Substantia nigra (tissue), 51 donors: ENCODE measurements at places on chromosomes 11 and 22.

GRCh38 chr11:70815485-70815832 is 417.1 kb downstream of the CTTN start:
- no peak for DNase-seq

DNA sequence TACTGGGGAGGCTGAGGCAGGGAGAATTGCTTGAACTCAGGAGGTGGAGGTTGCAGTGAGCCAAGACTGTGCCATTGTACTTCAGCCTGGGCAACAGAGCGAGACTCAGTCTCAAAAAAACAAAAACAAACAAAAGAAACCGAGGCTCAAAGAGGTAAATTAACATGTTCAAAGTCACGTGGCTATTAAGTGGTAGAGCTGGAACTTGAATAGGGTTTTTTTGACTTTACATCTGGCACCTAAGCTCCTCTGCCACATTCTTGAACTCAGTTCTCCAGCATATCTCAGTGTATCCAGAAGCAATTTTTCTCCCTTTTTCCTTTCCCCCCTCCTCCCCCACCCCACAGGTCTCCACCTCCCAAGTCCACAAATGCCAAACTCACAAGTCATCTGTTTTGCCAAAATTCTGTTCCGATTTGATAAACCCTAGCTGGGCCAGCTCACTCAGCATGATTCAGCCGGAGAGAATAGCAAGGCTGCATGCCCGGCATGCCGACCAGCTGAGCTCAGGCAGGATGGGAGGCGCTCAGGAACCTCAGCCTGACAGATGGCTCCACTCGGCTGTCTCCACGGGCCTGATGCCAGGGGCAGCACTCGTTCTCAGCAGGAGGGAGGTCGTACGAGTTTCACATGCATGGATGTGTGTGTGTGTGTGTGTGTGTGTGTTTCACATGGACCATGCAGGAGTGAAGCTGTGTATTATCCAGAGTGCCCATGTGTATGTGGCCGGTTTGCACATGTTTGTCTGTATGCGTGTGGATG is 63.2 kb upstream of the RRAS2 start:
- DNase-seq = peak; percentile 10

DNA sequence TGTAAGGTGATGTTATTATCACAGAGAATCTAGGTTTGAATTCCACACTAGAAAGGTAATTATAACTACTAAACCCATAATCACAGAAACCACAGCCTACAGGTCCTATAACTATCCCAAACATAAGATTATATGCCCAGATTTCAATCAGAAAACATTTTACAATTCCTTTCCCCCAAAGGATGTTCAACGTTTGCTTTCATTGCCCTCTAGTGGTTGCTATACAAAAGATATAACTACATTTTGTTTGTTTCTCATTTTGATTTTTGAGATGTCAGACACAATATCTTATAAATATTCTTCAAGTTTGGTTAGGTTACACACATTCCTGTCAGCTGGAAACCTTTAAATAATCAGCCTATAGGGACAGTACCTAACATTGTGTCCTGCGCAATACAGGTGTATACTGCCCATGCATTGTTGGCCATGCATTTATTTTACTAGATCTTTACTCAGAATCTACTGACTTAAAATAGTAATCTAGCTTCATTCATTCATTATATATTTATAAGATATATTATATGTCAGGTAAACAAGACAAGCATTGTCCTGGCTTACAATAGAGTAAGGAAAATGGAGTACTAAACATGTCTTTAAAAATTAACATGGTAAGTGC is 530.5 kb upstream of the CCDC90B start:
- DNase-seq = no peak

- DNase-seq = no peak
Observed at GRCh38 chr22:47045691-47046410, 283.4 kb downstream of the TBC1D22A start.

DNA sequence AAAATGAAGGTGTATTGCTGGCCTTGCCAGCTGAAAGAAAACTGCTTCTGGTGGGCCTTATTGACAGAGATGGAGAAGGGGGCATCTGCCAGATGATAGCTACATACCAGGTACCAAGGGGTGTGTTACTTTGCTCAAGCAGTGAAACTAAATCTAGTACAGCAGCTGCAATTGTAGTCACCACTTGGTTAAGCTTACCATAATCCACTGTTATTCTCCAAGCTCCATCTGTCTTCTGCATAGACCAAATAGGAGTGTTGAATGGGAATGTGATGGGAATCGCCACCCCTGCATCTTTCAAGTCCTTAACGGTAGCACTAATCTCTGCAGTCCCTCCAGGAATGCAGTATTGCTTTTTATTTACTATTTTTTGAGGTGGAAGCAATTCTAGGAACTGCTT is 45.8 kb upstream of the LIN7C start:
- no peak for DNase-seq

GRCh38 chr11:64786308-64786707 is 8.0 kb upstream of the SF1 start:
- DNase-seq = no peak

DNA sequence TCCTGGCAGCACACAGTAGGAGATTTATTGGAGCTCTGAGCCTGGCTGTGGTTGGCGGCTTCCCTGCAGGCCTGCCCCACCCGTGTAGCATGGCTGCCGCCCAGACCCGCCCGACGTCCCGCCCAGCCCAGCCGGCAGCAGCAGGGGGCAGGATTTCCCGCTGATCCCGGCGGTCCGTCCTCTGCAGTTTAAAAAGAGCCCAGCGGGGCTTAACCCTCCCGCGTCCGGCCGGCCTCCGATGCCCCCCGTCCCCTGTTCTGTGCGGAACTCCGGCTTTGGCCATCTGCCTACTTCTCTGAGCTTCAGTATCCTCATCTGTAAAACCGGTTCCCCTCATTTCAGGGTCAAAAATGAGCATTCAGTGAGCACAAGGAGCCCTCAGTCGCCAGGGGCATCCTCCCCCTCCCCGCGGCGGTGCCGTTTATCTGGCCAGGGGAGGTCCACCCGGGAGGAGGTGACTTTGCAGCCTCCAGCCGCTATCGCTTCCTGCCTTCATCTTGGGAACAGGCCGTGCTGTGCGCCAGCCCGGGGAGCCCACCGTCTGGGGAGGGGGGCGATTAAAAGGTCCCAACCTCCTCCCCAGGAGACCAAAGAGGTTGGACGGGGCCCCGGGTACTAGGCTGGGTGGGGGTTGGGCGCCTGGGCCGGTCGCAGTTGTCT is at the start of gene GAS2L1:
Gene GAS2L1 (plus strand): TSS at position 476 of the 660 bp plus-strand sequence. CDS start 1,456 bp downstream, outside the sequence.
- DNase-seq = peak; percentile 71

GRCh38 chr11:33868647-33869461 is 23.0 kb downstream of the LMO2 start:
- no peak for DNase-seq

DNA sequence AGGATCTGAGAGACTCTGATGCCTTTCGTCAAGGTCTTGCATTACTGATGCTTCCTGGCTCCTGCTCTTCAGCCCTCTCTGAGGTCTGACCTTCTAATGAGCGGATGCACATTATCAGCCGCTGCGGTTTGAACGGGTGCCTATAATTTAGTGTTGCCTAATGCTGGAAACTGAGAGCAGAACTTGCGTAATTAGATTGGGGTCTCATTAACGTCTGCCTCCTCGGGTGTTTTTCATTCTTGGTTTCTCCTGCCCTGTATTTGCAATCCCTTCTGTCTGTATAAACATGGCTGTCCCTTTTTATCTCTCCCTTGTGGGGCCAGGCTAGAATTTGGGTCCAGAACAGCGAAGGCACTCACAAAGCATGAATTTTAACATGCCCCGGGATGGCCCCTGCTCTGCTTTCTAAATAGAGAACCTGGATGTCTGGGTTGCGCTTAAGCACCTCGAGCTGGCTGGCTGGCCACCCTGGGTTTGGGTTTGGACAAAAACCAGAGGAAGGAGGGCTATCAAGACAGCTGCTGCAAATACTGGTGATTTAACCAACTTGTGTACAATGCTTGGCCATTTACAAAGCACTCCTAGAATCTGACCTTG is 118.6 kb downstream of the TIMP3 start:
- DNase-seq = no peak

DNA sequence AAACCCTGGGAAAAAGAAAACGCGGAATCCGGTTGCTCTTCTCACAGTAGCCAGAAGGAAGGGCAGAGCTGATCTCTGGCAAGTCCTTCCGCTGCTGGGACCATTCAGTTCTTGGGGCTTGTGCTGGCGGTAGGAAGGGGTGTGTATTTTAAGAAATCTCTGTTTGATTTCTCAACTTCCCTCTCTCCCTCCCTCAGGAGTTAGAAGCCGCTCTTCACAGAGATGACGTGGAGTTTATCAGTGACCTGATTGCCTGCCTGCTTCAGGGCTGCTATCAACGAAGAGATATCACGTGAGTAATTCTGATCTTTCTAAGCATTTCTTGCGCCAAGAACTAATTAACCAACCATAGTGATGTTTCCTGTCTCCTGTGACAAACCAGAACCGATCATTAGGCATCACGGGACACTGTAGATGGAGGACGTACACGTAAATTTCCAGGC is 85.9 kb upstream of the SLC25A18 start:
- peak; percentile 30 for DNase-seq

GRCh38 chr11:67616431-67617242 is 9.9 kb downstream of the NDUFV1 start:
- DNase-seq = no peak

DNA sequence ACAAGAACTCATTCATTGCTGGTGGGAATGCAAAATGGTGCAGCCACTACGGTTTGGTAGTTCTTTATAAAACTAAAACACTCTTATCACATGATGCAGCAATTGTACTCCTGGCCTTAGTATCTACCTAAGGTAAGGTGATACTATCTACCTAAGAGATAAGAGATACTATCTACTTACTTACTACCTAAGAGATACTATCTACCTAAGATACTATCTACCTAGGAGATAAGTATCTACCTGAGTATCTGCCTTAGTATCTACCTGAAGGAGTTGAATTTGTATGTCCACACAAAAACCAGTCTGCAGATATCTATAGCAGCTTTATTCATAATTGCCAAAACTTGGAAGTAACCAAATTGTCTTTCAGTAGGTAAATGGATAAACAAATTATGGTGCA is 29.0 kb upstream of the SMCO4 start:
- DNase-seq = no peak

- DNase-seq = no peak
Observed at GRCh38 chr22:19559956-19560355, 35.7 kb upstream of the CLDN5 start.

GRCh38 chr22:36900225-36900624 is 13.2 kb upstream of the CSF2RB start:
- no peak for DNase-seq

GRCh38 chr22:38240734-38241252 is 32.0 kb downstream of the TMEM184B start:
- peak; percentile 34 for DNase-seq

- no peak for DNase-seq
Observed at GRCh38 chr11:7563281-7563680, 49.5 kb downstream of the PPFIBP2 start.

- DNase-seq = no peak
Observed at GRCh38 chr11:112465433-112466024, 204.9 kb upstream of the PLET1 start.

DNA sequence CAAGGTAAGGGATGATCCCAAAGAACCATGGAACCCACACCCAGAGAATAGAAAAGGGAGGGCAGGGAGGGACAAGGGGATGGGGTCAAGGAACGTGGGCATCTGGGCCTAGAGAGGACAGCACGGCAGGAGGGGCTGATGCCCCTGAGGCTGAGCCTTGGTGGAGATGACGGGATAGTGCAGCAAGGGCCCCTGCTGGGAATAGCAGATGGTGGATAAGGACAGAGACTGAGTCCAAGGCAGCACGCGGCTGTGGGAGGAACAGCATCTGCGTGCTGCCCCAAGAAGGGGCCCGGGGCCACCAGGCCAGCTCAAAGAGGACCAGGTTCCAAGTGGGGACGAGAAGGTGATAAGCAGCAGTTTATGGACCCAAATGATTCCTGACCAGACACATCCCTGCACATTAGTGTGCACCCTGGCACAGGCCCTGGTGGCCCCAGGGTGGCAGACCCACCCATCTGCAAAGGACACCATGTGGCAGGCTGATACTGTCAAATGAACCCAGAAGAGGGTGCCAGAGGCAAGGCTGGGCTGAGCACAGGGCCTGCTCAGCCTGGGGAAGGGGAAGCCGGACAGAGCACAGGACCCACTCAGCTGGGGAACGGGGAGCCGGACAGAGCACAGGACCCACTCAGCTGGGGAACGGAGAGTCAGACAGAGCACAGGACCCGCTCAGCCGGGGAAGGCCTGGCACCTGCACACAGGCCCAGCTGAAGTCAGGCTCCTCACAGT is 12.8 kb upstream of the TESMIN start:
- DNase-seq = no peak

DNA sequence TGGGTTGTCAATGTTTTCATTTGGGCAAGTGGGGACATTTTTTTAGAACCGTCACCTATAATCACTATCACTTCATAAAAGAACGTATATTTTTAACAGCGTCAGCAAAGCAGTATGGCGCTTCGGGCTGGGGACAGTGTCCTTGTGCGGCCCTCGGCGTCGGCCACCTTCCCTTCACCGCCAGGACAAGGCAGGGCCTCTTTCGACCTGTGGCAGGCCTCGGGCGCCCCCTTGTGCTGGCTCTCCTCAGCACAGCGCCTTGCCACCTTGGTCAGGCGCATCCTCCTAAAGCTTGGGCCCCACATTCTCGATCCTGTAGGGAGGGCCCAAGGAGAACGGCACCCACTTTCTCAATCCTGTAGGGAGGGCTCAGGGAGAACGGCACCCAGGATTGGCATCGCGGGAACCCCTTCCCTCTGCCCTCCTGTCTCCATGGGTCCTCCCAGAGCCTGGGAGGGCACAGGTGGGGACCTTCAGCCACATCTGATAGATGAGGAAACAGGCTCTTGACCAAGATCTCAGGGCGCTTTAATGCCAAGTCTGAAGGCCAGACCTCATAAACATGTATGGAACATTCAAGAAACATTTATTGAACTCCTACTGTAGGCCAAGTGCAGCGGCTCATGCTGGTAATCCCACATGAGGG is 11.5 kb upstream of the FADD start:
- DNase-seq = no peak

DNA sequence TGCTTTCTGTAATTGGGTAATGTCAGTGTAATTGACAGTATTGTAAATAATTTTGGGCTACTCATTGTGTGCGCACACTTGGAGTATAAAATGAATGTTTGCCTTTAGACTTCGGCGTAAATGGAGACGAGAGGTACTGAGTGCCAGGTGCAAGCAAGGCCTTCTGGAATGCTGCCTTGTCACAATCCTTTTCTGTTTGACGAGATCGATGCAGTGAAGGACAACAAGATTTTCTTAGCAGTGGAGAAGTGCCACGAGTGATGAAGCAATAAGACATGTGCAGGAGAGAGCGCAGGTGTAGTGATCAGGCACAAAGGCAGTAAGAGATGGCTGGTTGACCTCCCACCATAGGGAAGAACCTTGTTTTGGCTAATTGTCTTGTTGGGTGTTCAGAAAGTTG is 67.5 kb downstream of the DDX10 start:
- DNase-seq = no peak

DNA sequence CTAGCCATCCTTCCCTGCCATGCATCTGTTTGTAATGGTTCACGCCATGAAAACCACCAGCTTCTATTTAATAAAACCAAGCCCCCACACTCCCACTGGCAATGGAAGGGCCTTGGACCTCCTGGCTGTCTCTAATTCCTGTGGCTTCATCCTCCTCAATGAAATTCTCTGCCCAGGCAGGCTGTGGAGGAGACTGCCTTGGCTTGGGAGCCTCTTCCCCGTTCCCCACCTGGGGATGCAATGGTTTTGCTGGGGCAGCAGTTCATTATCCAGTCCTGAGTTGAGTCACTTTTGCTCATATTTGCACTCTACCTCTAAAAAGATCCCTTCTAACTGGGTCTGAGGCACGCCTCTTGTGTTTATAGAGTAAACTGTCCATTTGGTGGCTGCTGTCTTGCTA is 515.8 kb downstream of the NTM start:
- DNase-seq = no peak

- no peak for DNase-seq
Observed at GRCh38 chr11:117814766-117815261, 9.7 kb downstream of the FXYD2 start.
